ENCODE measurements at places on chromosomes 5 and 9.

DNA sequence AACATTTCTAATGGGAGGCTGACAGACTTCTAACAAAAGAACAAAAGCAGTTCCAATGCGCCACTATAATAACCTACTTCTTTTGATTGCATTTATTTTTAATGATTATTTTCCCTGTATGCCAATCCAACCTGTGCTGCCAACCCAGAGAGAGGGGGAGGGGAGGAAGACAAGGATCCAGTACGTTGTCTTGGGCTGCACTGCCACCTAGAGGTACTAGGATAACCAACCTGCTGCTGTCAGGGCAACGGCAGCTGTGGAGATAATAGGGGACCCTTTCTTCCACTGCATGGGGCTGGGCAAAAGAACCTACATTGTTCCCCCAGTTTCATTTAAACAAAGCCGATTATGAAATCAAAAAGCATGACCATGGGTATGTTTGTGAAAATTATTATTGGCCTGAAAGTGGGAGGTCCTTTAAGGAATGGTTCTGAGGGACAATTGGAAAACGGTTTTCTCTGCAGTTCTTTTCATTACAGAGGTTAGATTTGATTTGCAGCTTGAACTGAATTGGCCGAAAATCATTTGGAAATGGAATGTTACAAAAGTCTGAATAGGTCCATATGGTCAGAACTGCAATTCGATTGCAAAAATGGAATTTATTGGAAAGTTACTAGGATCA is 101.3 kb downstream of the RASEF start:
- DNase-seq: peak; percentile 78

DNA sequence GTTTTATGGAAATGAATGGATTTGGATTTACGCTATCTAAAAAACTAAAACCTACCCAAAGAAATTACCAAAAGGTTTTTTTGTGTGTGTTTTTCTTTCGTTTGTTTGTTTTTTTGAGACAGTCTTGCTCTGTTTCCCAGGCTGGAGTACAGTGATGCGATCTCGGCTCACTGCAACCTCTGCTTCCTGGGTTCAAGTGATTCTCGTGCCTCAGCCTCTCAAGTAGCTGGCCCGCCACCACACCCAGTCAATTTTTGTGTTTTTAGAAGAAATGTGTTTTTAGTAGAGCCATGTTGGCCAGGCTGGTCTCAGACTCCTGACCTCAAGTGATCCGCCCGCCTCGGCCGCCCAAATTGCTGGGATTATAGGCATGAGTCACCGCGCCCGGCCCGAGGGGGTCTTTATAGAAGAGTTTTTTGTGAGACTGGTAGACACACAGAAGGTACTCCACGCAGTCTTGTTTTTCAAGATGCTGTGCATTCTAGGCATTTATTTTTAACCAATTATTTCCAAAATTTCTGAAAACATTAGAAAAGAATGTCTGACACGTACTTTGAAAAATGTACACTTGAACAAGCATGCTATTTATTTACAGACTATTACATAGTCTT is 75.7 kb downstream of the NR6A1 start:
- no peak for DNase-seq

- DNase-seq: no peak
Measured at GRCh38 chr9:11356067-11356466, 743.3 kb upstream of the PTPRD start.

DNA sequence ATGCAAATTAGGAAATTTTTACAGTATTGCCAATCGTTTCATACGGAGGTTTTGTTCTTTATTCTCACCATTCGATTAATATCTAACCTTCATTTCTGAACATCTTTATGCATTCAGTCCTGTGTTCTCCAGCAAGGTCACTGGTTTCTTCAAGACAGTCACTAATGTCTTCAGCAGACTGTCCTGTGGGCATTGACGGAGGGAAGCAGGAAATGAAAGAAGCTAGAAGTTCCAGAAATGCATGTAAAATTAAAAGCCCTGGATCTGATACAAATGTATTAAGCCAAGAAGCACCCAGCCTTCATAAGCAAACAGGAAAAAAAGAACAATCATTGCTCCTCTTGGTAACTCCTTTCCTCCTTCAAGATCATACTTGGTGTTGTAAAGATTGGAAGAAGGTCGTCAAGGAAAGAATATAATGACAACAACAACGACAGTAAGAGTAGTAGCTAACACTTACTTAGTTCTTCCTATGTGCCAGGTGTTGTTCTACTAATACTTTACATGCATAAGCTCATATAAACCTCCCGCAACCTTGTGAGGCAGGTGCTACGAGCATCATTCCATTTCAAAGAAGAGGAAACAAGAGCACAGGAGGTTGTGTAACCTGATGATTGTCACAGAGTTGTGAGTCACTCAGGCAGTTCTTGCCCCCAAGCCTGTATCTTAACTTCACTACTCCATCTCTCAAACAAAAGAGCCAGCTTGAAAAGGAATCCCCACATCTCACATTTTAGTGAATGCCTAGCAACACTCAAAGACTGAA is 59.9 kb upstream of the CER1 start:
- no peak for DNase-seq

DNA sequence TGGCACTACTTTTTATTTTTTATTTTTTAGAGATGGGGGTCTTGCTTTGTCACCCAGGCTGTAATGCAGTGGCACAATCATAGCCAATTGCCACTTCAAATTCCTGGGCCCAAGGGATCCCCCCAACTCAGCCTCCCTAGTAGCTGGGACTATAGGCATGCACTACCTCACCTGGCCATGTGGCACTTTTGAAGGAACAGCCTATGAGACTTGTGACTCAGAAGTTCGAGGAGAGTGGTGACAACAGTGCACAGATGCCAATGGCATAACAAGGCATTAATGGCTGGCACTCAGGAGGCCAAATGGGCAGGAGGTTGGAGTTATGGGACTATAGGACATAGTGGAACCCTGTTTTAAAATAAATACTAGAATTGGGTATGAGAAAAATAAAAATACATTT is 33.7 kb downstream of the ANKRD31 start:
- no peak for DNase-seq

DNA sequence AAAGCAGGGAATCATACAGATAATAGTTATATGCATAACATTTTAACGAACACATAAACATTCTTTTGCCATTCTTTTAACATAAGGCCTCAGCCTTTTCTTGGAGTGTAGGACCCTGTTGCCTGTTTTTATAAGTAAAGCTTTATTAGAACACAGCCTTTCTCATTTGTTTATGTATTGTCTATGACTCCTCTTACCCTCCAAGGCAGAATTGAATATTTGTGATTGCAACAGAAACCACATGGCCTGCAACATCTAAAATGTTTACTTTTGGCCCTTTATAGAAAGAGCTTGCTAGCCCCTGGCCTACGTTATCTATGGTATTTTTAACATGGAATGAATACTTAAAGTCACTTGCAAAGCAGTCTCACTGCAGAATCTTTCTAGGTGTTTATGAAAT is 2.6 kb downstream of the SLC31A1 start:
- DNase-seq: no peak

- DNase-seq: no peak
Measured at GRCh38 chr9:131304676-131305355, 15.3 kb downstream of the PLPP7 start.

DNA sequence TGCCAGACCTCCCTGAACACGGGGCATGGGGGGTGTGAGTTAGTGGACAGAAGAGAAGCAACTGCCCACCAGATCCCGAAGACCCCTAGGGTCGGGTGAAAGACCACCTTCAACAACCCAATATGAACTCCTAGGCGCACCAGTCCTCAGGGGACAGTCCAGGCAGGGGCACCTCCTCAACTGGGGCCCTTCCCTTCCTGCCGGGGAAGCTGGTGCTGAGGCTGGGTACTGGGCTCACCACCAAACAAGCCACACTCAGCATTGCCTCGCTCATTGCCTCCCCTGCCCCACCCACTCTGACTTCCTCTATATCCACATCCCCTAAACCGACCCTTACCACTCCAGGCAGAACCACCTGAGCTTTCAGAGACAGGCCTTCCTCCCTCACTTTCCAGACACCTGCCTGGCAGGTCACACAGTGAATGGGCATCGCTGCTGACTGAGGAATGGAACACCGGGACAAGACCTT is 42.5 kb downstream of the SEMA4D start:
- no peak for DNase-seq

DNA sequence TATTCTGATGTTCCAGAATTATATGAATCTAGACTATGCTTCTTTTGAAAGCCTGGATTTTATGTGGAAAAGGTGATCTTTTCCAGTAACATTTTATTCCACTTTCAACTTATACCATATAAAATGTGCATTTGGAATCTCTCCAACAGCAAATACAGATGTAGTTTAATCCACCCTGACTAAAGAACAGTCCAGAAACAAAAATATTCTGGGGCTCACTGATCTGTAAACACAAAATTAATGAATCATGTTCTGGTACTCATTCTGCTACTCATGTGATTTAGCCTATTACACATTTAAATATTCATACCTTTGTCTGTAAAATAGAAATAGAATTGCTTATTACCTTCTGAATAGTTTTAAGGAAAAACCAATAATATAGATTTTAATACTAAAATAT is 125.8 kb downstream of the ARRDC3 start:
- DNase-seq: no peak

- DNase-seq: no peak
Measured at GRCh38 chr5:141597394-141597793, 21.4 kb downstream of the DIAPH1 start.

DNA sequence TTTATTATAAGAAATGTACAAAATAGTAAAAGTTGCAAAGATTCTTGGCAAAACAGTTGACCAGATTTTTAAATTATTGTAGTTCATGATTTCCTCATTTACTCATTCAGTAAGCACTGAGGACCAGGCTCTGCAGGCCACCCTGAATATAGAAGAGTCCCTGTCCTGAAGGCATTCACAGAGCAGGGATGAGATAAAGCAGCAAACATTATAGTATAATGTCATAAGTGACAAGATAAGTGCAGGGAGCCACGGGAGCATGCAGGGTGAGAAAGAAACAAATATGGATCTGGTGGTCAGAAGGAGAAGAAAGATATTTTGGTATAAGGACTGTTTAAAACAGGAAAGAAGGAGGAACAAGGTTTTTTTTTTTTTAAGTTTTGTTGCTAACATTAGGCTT is 46.0 kb downstream of the PARP8 start:
- DNase-seq: no peak

DNA sequence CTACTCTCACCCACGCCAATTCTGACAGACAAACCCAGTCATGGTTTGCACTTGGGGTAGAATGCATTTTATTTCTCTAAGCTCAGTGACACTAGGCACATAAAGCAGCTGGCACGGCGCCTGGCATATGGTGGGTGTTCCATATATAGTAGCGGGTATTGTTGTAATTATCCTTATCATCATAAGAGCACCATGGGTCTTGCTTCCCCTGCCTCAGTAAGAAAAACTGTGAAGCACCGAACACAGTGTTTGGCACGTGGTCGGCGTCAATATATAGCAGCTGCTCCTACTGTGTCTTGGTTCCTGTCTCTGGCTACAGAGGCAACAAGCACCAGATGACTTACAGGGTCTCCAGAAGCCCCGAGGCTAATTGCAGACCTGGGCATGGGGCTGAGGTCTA is 194.1 kb upstream of the PANK3 start:
- no peak for DNase-seq

DNA sequence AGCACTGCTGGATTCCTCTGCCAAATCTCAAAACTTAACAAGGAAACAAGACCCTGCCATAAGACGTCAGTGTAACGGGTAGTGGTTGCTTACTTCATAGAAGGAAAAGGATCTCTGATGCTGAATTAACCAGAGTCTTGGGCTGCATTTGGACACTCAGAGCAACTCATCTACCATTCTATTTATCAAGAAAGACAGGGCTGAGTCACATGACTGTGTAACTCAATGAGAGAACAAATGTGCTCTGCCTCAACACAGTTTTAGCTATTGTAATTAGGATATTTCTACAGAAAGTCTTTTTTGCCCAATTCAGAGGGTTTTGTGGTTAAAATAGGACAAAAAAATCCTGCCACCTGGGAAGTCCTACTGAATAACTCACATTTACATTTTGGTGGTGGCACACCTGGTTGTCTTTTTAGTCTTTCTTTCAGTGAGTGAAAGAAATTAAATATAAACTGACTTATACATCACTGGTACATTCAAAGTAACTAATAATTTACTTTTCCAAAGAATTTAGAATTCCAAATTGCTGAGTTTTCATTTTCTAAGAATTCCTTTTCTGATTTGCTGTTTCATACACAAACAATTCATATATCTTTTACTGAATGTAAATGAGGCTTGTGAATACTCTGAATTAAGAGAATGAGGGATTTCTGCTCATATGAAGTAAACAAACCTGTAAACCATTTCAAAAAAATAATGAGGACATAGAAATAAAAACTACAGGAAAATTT is 104.4 kb downstream of the MPDZ start:
- no peak for DNase-seq

- no peak for DNase-seq
Measured at GRCh38 chr9:112408819-112409218, 28.9 kb downstream of the HSDL2 start.

DNA sequence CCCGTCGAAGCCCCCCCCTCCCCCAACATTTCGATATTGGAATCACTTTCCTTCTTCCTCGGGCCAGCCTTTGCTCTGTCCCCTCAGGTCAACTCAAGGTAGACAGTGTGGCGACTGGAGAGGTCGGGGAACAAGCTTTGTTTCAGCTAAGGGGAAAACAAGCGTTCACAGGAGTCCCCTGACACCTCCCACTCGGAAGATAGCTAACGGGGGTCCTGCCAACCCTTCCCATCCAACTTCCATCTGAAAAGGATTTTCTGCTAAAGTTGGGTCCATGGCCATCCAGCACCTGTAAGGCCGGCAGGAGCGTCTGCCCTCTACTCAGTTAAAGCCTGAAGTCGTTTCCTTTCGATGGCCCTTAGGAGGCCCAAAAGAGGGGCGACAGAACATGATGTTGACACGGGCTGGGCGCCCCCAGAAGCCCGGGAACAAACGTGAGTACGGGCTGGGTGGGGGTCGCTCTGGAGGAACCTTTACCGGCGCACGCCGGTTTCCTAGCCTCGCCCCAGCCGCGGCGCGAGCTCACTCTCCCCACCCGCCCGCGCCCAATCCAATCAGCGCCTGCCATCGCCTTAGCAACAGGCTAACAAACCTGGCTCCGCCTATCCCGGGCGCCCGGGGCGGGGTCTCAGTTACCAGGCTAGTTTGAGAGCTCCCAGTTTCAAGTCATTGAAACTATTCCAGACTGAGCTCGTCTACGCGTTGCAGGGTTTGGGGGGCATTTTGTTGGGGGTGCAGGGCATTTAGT is 2.5 kb downstream of the ARRDC3 start:
- DNase-seq: peak; percentile 99

- no peak for DNase-seq
Measured at GRCh38 chr5:93311881-93312280, 269.1 kb downstream of the NR2F1-AS1 start.

DNA sequence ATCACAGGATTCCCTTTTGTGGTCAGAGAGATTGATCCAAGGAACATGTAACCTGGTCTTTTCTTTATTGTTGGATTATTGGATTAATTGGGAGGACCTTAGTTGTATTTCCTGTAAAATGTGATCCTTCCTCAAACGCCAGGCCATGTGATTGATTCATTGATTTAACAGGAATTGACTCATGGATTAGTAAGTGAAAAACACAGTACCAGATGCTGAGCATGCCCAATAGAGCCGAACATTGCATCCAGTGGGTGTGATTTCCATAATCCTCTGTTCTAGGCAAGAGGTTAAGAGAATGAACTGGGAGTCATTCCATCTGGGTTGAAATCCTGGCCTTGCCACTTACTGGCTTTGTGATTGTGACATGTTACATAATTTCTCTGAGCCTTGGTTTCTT is 522.3 kb downstream of the MAT2B start:
- DNase-seq: no peak
